Activated T-cell treated with anti-CD3 and anti-CD28 coated beads, Interleukin-2, amount 50 U/mL, for 72 hours (primary cell): ENCODE measurements at places on chromosomes 1 and 21.

DNA sequence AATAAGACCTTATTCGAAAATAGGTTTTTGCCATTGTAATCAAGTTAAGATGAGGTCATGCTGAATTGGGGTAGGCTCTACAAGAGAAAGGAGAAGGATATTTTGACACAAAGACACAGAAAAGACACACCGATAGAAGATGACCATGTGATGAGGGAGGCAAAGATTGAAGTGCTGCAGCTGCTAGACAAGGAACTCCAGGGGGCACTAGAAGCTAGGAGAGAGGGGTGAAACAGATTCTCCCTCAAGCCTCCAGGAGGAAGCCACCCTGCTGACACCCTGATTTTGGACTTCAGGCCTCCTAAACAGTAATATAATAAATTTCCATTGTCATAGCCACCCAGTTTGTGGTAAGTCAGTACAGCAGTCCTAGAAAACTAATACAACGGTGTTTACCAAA, 506.8 kb upstream of the CAMK1G start:
- no peak for DNase-seq

- peak; percentile 20 for DNase-seq
Measured at GRCh38 chr1:154326546-154327465, 1.5 kb downstream of the ATP8B2 start.

GRCh38 chr1:247054992-247055415, 23.6 kb downstream of the ZNF670 start:
- no peak for DNase-seq

- no peak for DNase-seq
Measured at GRCh38 chr1:84303314-84303830, 1.9 kb downstream of the SAMD13 start.

GRCh38 chr1:60386249-60386648, 312.7 kb upstream of the C1orf87 start:
- DNase-seq = no peak

GRCh38 chr1:230056098-230056497, 10.9 kb upstream of the GALNT2 start:
- no peak for DNase-seq

DNA sequence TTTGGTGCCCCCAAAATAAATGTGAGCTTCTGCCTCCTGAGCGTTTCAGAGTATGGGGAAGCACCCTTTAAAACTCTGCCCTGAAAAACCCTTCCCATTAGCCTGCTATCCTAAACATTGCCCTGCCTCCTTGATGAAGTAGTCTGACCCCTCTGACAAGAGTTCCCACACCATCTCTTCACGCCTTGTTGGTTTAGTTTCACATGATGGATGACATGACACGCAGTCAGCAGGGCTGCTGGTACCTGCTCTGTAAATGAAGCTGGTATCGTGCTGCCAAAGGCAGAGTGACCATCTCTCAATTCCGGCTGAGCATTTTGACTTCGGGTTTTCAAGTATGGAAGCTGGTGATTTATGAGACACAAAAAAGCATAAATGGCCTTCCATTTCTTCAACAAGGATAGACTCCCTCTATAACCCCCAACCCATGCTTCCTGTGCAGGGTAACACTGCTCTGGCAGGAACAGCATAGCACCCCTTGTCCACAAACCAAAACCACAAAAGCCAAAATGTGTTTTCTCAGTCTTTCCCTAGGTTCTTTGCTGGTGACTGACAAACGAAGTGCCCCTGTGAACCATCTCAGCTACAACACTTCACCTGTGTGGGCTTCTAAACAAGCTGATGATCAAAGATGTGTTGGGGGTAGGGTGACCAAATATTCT, 444.6 kb downstream of the NUF2 start:
- DNase-seq = no peak

DNA sequence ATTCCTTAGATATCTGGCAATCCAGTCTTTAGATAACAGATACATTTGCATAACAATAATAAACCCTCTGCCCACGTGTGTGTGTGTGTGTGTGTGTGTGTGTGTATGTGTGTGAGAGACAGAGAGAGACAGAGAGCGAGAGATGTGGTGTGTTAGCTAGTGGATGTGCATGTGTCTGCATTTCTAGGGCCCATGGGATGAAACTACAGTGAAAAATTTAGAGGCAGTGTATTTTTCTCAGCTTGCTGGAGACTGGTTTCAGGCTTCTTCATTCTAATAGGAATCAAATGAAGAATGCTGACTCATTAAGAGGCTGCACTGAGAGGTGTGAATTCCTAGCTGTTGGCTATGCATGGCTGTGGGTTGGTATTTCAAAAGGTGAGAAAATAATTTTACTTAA, 303.2 kb downstream of the LMX1A start:
- no peak for DNase-seq

GRCh38 chr1:240295811-240296210, 204.1 kb downstream of the FMN2 start:
- no peak for DNase-seq
